ENCODE measurements at places on chromosomes 11 and 22. TPM values are rescaled to one million over a fixed set of nuclear protein-coding genes. Genes with fewer than 3 reads are reported as not detected.

GRCh38 chr11:4048340-4048739 is 46.3 kb upstream of the RRM1 start:
- no peak overlapping the region for H3K27ac ChIP-seq
- H3K4me3 ChIP-seq, result no peak overlapping the region
- no peak for DNase-seq
- no peaks in the 10 kb centered on the region for H3K27me3 ChIP-seq

GRCh38 chr11:64181506-64182411 is 4.2 kb upstream of the STIP1 start:
- peak; percentile 83 for DNase-seq
- H3K27ac ChIP-seq, result peak overlapping the region; percentile 83
- peaks cover 22% of the 10 kb centered on the region for H3K4me1 ChIP-seq
- H3K4me3 ChIP-seq, result peak overlapping the region; percentile 71
- H3K27me3 ChIP-seq, result peaks cover 11% of the 10 kb centered on the region
- no peaks in the 10 kb centered on the region for H3K36me3 ChIP-seq

- H3K36me3 ChIP-seq, result no peaks in the 10 kb centered on the region
- H3K27me3 ChIP-seq, result peaks cover 2% of the 10 kb centered on the region
- no peaks in the 10 kb centered on the region for H3K4me1 ChIP-seq
- peak overlapping the region; percentile 97 for H3K4me3 ChIP-seq
- no peak overlapping the region for H3K27ac ChIP-seq
- DNase-seq, result no peak
Observed at GRCh38 chr11:75813622-75814039, 1.4 kb upstream of the UVRAG start.

- H3K36me3 ChIP-seq, result no peaks in the 10 kb centered on the region
- H3K4me1 ChIP-seq, result peaks cover 20% of the 10 kb centered on the region
- no peak for DNase-seq
- peak overlapping the region; percentile 97 for H3K4me3 ChIP-seq
Observed at GRCh38 chr11:106076171-106076918, 802 bp downstream of the KBTBD3 start.

GRCh38 chr22:42086051-42086450 is 4.5 kb downstream of the NDUFA6 start:
- H3K36me3 ChIP-seq, result peaks cover 11% of the 10 kb centered on the region
- H3K4me3 ChIP-seq, result no peak overlapping the region
- peaks cover 2% of the 10 kb centered on the region for H3K4me1 ChIP-seq

GRCh38 chr11:67366546-67366945 is 6.9 kb downstream of the CLCF1 start:
- no peak overlapping the region for H3K4me3 ChIP-seq
- peaks cover 13% of the 10 kb centered on the region for H3K27me3 ChIP-seq
- no peak overlapping the region for H3K27ac ChIP-seq
- no peak for DNase-seq
- no peaks in the 10 kb centered on the region for H3K36me3 ChIP-seq
- H3K4me1 ChIP-seq, result peaks cover 4% of the 10 kb centered on the region

- H3K4me1 ChIP-seq, result peaks cover 13% of the 10 kb centered on the region
- H3K27me3 ChIP-seq, result peaks cover 12% of the 10 kb centered on the region
- H3K36me3 ChIP-seq, result no peaks in the 10 kb centered on the region
- peak overlapping the region; percentile 43 for H3K27ac ChIP-seq
- DNase-seq, result peak; percentile 27
Observed at GRCh38 chr11:117823294-117823945, 1.1 kb downstream of the FXYD2 start.

DNA sequence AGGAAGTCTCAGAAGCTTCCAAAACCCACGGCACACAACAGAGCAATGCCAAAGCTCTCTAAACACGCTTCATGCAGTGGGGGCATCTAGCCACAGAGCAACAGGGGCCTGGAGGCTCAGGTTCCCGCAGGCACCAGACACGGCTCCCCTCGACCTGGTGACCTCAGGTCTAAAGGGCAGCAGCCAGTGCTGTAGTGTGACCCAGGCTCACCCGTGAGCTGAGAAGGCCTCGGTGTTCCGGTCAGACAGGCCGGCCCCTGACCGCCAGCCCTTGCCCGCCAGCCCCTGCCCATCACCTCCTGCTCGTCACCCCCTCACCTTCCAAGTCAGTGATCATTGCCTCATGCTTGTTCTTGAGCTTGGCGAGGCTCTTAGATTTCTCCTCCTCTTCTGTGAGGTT is 45.7 kb downstream of the APOL1 start:
- H3K36me3 ChIP-seq, result peaks cover 12% of the 10 kb centered on the region
- no peak overlapping the region for H3K4me3 ChIP-seq
- no peaks in the 10 kb centered on the region for H3K4me1 ChIP-seq
- no peak overlapping the region for H3K27ac ChIP-seq
- DNase-seq, result no peak
- H3K27me3 ChIP-seq, result peaks cover 7% of the 10 kb centered on the region

DNA sequence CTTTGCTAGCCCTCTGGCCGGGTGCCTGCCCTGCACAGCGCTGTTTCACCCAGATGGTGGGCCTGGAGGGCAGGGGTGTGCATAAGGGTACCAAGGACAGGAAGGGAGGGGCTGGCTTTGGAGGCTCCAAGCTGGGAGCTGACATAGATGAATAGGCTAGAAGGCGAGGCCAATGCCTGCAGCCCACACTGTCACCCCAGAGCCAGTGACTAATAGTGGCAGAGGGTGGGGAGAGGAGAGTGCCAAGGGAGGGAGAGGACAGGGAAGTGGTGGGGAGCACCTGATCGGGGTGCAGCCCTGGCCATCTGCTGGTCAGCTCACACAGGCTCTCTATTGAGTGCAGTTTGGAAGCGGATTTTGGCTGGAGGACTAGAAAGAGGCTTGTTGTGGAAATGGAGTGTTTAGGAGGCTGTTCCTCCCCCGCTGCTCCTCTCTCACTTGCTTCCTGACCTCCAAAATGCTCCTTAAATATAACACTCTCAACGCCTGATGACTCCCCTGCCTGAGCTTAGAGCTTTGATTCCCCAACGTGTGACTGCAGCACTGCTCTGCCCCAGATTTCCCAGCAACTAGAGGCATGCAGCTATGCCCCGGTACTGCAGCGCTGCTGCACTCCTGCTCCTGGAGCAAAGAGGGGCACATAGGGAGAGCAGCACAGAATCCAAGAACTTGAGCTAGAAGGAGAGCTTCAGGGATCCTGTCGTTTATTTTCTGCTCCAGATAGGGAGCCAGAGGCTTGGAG is 89.2 kb downstream of the GRAMD1B start:
- peaks cover 23% of the 10 kb centered on the region for H3K4me1 ChIP-seq
- H3K36me3 ChIP-seq, result no peaks in the 10 kb centered on the region
- DNase-seq, result no peak
- peak overlapping the region; percentile 87 for H3K27ac ChIP-seq
- peaks cover 2% of the 10 kb centered on the region for H3K27me3 ChIP-seq
- no peak overlapping the region for H3K4me3 ChIP-seq

DNA sequence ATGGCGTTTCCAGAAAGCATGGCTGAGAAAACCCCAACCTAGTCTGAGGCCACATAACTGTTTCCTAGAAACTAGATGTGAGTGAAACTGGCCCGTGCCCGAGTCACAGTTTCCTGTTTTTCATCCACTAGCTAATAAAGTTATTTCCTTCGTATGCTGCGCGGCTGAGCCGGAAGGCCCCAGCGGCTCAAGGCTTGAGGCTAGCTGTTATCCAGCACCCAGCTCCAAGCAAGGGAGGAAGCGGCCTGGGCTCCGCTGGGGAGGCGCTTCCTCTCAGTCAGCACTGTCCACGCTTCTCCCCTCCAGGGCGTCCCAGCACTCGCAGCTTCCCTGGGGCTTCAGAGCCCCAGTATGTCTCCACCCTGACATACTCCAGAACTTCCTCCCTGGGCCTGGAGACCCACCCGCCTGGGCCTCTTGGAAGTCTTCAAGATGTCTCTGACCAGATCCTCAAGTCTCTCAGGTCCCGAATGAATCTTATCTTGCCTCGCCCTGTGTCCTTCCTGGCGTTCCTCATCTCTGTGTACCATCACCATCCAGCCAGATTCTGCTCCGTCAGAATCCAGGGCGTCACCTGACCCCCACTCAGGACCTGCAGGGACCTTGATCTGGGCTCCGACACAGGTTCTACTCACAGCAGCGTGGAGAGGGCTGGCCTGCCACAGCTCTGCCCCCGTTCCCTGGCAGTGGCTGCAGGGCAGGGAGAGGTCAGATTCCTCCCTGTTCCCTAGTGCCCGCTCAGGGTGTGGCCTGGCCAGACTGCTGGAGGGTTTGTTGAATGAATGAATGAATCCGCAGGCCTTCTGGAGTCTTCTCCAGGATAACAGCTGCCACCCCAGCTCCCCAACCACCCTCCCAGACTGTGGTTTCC is 81.9 kb downstream of the LRRC32 start:
- H3K27ac ChIP-seq, result no peak overlapping the region
- no peak for DNase-seq
- no peaks in the 10 kb centered on the region for H3K36me3 ChIP-seq
- no peaks in the 10 kb centered on the region for H3K27me3 ChIP-seq

- H3K27me3 ChIP-seq, result peaks cover 7% of the 10 kb centered on the region
- H3K27ac ChIP-seq, result peak overlapping the region; percentile 100
- H3K4me3 ChIP-seq, result peak overlapping the region; percentile 99
- no peak for DNase-seq
Observed at GRCh38 chr11:113876074-113876797, 864 bp upstream of the USP28 start.

DNA sequence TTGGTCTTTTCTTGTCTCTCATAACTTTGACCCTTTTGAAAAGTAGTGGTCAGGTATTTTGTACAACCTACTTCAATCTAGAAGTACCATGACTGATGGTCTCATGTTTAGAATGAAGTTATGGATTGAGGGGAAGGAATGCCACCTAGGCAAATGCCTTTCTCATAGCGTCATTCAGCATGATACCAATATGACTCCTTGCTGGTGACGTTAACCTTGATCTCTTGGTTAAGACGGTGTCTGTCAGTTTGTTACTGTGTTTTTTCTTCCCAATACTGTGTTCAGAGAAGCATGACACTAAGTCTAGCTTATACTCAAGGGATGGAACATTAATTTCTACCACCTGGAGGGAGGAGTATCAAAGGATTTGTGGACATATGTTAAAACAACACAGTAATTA is 130.9 kb downstream of the KIF18A start:
- no peaks in the 10 kb centered on the region for H3K27me3 ChIP-seq
- no peak for DNase-seq
- no peaks in the 10 kb centered on the region for H3K4me1 ChIP-seq
- H3K36me3 ChIP-seq, result no peaks in the 10 kb centered on the region

DNA sequence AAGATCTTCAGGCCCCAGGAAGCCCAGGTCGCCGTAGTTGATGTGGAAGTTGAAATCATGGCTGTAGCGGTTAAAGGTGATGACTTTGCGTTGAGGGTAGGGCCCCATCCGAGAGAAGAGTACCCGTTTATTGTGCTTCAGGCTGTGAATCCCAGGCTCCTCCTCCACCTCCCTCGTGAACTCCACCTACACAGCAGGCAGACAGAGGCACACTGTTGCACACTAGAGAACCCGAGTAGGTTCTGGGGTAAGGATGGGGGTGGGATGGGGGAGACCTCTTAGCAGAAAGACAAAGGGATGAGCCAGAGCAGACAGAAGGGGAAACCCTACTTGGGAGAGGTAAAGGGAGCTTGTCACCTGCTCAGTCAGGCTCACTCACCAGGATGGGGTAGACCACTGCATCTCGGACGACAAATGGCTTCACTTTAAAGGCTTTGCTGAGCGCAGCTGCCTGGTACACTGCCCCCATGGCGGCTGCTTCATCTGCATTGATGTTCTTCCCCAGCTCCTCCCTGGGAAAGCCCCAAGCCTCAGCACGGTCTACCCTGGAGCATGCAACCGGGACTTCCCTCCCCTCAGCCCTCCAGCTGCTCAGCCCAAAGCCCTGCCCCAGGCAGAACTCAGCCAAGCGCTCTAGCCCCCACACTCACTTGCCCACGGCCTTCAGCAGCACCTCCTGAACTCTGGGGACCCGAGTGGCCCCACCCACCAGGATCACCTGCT is 5.4 kb downstream of the HYOU1 start:
- DNase-seq, result no peak
- H3K27me3 ChIP-seq, result peaks cover 3% of the 10 kb centered on the region
- no peak overlapping the region for H3K27ac ChIP-seq
- no peak overlapping the region for H3K4me3 ChIP-seq
- peaks cover 4% of the 10 kb centered on the region for H3K36me3 ChIP-seq

DNA sequence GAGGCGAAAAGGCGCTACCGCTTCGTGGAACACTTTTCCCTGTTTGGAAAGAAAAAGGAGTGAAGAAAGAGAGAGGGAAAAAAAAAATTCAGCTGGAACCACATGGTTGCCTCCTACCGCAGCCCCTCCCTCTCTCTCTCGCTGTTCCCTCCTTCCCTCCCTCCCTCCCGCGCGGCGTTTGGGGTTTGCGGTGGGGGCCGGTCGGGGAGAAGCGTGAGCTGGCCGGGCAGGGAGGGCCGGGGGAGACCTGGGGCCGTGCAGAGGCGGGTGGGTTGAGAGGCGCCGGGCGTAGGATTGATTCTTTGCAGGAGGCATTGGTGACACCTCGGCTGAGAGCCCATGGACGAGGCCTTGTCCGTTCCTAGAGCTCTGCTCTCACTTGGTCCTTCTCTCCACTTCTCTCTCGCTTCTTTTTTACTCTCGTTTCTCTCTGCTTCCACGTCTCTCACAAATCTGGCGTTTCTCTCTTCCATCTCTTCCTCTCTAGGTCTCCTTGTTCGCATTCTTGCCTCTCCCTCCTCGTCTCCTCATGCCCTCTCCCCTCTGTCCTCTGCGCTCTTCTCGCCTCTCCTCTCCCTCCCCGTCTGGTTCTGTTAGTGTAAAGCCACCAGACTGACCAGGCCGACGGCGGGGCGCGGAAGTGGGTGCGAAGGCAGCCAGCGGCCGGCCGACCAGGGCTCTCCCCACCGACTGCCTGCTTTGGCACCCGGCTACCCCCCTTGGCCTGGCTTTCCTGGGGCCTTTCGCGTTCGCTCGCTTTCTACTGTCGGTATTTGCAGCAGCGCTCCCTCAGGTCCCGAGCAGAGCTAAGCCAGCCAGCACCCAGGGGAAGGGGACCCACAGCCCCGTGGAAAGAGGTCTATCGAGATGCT is at the start of gene CLMP:
Gene CLMP, minus strand, starts transcription at position 61 of the 872 bp plus-strand sequence. CDS start 308 bp downstream, outside the sequence.
- peak within 1 kb of the TSS; percentile 89 for H3K4me3 ChIP-seq
- peak; percentile 62 for DNase-seq
- H3K27me3 ChIP-seq, result peaks cover 13% of the 10 kb centered on the region
- peak within 1 kb of the TSS; percentile 65 for H3K27ac ChIP-seq
- peaks cover 22% of the 10 kb centered on the region for H3K4me1 ChIP-seq

GRCh38 chr11:40119661-40120060 is 1339.8 kb downstream of the LRRC4C start:
- no peak overlapping the region for H3K4me3 ChIP-seq
- no peak for DNase-seq
- no peaks in the 10 kb centered on the region for H3K4me1 ChIP-seq
- H3K27ac ChIP-seq, result no peak overlapping the region
- no peaks in the 10 kb centered on the region for H3K36me3 ChIP-seq

GRCh38 chr22:39360674-39361413 is 11.1 kb downstream of the SYNGR1 start:
- H3K27me3 ChIP-seq, result peaks cover 23% of the 10 kb centered on the region
- peak overlapping the region; percentile 46 for H3K4me3 ChIP-seq
- H3K36me3 ChIP-seq, result no peaks in the 10 kb centered on the region

The GDPD4 gene
- not detected for total RNA-seq

The SLC17A6 gene
- 170 TPM for total RNA-seq

The CRYBB1 gene
- total RNA-seq, result not detected

The P2RY2 gene
- total RNA-seq, result 0.69 TPM

The RIC3 gene
- 34.4 TPM for total RNA-seq

The NAV2 gene
- total RNA-seq, result 117 TPM

Data from glutamatergic neuron (in vitro differentiated cells).